Fibroblast of upper back skin (primary cell): ENCODE measurements at places on chromosomes 4 and X.

- peak; percentile 12 for DNase-seq
Observed at GRCh38 chrX:155891446-155892210, 10.5 kb downstream of the VAMP7 start.

DNA sequence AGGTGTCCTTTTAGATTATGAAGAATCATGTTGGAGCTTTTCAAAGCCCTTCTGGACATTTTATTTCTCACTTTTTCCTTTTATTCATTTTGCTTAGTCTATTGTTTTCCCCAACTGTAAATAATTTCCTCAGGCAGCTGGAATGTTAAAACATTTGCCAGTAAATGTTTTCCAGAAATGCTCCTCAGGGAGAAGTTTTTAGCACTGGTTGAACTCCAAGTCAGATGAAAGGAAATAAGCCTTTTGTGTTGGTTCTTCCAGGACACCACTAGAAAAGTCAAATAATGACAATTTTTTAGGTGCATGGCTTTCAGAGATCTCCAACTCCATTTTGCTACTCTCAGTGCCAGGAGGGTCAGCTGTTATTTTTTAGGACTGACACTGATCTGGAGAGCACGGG is 127.9 kb downstream of the IL13RA2 start:
- DNase-seq: no peak

- no peak for DNase-seq
Observed at GRCh38 chr4:76187152-76187551, 26.5 kb downstream of the SCARB2 start.

DNA sequence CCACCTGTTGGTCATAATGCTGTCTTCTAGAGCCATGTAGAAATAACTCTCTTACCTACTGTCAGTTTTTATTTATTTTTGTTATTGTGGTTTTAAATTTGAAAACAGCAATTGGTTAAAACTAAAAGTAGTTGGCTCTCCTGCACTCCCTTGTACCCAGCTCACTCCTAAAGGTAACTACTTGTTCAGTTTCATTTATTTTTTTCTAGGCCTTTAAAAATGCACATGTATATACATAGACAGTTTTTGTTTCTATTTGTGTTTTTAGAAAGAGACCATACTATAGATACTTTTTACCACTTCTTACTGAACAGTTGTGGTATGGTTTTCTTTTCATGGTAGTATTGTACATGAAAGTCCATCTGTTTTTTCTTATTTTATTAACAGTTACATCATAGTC is 16.8 kb downstream of the SMAD1 start:
- DNase-seq: no peak

DNA sequence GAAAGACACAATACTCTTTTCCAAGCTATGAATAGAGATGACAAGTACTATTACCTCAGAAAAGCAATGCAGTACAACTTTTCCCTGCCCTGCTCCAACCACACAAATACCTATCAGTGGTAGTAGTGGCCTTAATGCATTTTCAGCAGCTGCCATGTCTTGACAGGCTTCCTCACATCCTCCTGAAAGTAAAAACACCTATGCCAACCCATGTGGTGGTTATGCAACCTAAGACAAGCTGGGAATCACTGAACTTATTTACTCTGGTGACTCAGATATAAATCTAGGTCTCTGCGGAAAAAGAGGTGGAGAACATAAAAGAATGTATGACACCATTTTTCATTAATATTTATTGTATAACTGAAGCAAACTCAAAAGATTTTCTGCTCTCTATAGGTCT is 14.5 kb downstream of the WDFY3 start:
- DNase-seq: peak; percentile 68

DNA sequence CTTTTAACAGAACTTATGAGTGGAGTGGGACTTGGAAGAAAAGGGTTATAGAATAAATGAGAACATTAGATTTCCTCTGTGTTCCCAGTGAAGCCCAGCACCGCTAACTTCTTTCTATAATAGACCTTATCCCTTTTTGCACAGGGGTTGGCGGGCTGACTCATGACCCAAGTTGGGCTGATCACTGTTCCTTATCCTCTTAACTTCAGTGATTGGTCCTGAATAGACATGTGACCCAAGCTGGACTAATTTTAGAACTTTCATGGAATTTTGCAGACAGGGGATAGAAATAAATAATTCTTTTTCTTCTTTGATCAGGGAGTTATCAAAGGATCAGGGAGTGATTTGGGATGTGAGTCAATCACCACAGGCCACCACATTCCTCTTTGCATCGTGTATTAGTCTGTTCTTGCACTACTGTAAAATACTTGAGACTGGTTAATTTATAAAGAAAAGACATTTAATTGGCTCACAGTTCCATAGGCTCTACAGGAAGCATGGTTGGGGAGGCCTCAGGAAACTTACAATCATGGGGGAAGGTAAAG is 75.9 kb downstream of the UCHL1 start:
- peak; percentile 72 for DNase-seq

DNA sequence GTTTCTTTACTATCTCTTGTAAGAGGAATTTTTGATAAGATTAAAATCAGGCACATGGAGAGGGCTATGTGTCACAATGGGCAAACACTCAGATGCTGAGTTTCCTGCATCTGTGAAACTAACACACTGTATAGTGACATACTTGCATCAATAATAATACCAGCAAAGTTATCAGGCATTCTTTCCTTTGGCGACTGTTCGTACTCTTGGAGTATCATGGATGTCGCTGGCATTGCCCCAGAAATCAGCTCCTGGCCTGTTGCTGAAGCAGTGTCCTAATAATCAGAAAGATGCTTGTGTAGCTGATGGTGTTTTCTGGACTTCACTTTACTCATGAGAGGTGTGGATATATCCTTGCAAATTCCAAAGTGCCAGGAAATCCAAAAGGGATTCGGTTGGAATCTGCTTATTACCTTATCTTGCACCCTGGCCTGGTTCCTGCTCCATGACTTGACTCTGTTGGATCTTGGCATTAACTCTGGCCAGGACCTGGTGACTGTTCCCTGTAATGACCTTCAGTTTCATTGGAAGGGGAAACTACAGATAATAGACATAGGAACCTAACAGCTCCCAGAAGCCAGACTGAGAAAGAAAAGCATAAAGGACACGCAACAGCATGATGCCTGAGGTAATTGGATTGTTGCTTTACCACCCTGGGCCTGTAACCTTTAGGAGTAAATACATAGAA is 762.5 kb upstream of the GRIA3 start:
- DNase-seq: no peak

DNA sequence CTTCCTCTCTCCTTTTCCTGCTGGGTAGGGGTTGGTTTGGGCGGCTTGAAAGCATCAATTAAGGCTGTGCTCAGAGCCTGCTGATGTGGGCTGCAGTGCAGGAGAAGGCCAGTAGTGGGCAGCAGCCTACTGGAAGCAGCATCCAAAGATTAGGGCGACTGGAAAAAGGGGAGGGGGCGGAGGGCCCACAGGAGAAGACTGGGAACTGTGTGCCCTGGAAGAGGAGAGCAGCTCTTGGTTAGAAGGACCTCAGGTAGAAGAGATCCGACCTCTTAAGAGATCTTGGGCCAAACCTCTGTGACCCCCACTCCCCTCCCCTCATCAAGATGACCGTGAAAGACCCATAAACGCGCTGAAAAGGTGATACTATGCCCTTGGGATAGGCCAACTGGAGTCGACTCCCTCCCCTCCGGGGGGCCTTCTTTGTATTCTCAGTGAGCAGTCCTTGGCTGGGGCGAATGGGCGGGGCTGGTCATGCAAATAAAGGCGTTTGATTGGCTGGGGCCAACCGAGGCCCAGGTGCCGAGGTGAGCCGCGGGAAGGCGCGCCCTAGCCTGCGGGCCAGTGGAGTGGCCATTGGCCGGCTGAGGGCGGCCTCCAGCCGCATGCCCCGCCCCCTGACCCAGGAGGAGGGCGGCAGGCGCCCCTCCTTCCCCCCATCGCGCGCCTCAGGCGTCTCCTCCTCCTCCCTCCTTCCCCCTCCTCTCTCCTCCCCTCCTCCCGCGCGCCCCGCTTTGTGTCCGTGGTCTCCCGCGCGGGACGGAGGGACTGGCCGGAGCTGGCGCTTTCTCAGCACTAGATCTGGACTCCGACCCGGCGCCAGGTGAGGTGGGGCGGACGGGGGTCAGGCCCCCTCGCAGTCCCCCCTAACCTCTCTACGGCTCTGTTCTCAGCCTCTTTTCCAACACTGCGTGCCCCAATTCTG is 10.1 kb downstream of the DLG3 start:
- peak; percentile 55 for DNase-seq

- no peak for DNase-seq
Observed at GRCh38 chr4:173379929-173380328, 9.2 kb downstream of the SAP30 start.

DNA sequence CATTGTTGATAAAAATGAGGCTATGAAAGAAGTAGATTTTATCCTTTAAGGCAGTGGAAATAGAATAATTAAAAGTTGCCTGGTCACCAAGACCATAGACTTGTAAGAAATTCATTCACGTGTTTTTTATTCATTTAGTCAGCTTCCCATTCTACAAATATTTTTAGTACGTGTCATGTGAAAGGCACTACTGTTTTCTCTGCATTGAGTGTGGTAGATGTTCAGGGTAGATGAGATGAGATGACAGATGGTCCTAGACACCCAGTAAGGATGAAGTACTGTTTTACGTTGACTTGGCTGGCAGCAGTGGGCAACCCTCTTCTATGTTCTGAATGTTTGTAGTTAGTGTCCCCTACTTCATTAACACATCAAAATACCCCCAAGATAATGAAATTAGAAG is 228.1 kb downstream of the ARHGAP24 start:
- DNase-seq: peak; percentile 63

DNA sequence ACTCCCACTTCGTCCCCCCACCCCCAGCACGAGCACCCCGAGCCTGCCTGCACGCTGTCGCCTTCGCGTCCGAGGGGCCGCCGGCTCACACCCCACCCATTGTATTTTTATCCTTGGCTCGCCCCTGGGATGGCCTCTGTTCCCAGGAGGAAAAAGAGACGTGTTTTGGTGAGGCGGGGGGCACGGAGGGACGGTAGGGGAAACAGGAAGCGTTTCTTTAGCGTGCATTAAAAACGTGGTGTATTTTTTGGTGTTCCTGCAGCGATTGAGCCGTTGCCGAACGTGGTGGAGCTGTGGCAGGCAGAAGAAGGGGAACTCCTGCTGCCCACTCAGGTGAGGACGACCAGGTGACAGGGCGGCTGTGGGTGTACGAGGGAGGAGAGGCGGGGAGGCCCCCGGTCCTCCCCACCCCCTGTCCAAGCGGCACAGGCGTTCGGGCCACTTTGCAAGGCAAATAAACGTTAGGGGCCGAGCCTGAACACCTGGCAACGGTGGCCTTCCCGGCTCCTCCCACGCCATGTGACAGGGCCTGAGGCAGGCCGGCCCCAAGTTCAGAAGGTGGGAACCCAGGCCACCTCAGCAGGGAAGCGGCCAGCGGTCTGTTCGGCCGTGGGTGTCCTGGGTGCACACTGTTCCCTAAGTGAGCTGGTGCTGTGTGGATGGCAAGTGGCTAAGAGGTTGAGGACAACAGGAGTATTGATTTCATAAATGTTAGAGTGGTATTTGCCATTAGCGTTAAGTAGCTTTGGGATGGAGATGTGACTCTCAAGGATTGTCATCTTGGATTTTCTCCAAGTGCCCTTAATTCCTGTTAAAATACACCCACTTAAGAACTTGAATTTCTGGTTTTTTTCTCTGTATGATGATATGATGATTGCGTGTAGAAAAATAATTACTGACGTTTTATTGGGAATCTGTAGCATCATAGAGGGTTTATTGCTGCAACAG is 1.1 kb downstream of the TMEM131L start:
- DNase-seq: no peak

- no peak for DNase-seq
Observed at GRCh38 chr4:84939113-84939512, 27.4 kb downstream of the WDFY3 start.

DNA sequence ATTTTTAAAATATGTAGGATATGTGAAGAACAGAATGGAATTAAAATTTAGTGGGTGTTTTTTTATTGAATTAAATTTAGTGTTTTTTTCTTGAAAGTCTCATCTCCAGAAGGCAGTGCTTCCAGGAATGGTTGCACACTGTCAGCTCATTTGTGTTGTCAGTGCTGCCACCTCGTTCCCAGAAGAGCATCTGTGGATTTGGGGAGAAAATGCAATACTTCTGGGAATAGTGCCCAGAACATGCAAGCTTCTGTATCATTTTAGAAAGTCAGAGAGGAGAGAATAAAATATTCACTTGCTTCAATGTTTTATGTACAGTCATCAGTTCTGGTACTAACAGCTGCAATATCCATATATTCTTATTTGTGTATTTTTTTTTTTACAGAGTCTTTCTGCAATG is 608.8 kb downstream of the PCDH7 start:
- no peak for DNase-seq

DNA sequence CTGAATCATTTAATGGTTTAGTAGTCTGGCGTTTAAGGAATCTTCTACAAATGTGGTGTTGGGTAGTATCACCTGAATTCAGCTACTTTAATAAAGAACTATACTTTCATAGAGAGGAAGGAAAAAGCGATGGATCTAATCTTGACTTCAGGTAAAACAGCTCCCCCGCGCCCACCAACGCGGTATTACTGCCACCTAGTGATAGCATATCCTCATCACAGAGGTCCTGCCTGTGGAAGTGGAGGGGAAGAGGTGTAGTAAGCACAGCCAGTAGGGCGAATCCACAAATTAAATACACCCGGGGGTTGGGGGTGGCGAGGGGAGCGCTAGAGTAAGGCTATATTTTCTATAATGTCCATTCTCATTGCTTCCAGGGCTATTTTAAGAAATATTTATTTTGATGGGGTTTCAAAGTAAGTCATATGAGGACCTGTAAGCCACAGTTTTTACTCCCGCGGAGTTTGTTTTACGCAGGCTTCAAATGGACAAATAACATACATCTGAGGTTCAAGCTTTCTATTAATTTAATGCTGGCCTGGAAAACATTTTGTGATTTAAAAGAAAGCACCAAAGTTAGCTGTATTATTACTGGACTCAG is 8.3 kb upstream of the DAPP1 start:
- DNase-seq: peak; percentile 18

DNA sequence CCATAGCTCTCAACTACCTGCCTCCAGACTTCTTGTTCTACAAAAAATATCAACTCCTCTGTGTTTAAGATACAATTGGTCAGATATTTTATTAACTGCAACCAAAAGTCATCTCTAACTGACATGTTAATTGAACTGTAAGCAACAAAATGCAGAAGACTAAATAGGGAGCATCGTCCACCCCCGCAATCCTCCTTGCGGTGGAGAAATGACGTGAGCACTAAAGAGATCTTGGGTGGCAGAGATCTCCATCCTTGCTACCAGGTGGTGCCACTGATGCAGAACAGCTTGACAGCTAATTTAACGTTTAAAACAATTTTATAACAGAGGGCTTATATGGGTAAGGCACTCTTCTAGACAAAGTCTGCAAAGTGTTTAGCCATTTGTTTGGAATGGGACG is 164.4 kb upstream of the FTHL17 start:
- DNase-seq: no peak

GRCh38 chr4:1571165-1572009 is 112.7 kb downstream of the FAM53A start:
- no peak for DNase-seq

GRCh38 chr4:38664706-38665401 is 855 bp downstream of the KLF3 start:
- DNase-seq: peak; percentile 54
